ENCODE measurements at places on chromosomes 4 and X. TPM values are rescaled to one million over a fixed set of nuclear protein-coding genes. Genes with fewer than 3 reads are reported as not detected.

DNA sequence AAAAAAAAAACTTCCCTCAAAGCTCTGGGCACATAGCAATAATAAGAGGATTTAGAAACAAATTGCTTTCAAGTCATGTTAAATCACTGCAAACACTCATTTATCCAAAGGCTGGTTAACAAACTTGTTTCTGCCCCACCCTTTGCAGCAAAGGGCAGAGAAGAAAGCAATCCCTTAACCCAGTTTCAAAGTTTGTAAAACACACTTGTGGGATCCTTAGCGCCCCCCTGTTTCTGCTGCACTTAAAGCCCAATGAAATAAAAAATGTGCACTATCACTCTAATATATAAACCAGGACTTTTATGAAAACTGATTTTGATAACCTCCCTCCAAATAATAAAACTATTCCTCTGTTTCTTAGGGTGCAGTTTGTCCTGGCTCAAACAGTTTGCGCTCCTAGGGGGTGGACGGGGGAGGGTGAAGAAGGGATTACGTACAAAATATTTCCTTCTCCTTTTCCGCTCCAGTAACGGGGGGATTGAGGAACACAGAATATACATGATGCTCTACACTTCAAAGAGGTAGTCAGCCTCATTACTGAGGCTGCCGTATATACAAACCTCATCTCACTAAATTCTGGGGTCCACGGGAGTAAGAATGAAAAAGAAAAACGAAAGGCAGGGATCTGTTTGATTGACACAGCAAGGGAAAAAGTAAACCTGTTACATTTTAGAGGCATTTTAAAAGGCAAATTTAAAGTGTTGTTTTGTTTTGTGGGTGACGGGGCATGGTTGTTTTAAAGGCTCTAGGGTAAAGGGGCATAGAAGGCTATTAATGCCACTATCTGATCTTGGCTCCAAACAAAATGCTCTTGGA, 3.1 kb upstream of the PCDH10 start:
- DNase-seq, result no peak

GRCh38 chr4:118032691-118033090, 1.6 kb upstream of the NDST3 start:
- peak; percentile 20 for DNase-seq

DNA sequence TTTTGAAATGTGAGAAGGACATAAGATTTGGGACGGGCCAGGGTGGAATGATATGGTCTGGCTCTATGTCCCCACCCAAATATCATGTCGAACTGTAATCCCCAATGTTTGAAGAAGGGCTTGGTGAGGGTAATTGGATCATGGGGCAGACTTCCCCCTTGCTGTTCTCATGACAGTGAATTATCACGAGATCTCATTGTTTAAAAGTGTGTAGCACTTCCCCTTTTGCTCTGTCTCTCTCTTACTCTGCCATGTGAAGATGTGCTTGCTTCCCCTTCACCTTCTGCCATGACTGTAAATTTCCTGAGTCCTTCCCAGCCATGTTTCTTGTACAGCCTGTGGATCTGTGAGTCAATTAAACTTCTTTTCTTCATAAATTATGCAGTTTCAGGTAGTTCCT, 17.5 kb downstream of the MTMR8 start:
- DNase-seq, result no peak

The SSX4B gene
- polyA plus RNA-seq, result not detected

The BEX5 gene
- polyA plus RNA-seq, result not detected

The BRS3 gene
- not detected for polyA plus RNA-seq
